ENCODE measurements at places on chromosomes 7 and 10.

DNA sequence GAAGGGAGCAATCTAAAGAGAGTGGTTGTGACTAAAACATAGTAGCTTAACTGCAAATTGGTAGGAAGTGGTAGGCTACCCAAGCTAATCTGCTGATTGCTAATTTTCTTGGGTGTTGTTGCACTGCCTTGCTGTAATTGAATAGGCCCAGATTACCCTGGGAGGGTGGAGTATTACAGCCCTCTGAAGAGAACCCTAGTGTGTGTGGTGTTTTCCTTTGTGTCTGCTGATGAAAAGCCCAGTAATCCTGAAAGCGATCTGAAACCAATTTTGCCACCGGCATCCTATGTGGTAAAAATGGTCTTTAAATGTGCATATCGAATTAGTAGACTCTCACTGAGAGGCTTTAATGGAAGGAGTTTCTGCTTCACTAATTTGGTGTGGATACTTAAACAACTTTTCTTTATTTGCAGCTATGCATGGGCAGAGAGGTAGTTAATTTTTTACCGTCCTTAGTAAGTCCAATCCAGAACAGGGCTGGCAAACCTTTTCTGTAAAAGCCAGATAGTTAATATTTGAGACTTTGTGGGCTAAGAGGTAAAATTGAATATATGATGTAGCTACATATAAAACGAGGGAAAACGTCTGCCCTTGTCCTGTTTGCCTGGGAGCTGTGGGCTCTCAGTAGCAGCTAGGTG is 92.5 kb downstream of the CSTF2T start:
- DNase-seq = no peak

GRCh38 chr7:35025369-35025870 is 11.9 kb downstream of the DPY19L1 start:
- no peak for DNase-seq

DNA sequence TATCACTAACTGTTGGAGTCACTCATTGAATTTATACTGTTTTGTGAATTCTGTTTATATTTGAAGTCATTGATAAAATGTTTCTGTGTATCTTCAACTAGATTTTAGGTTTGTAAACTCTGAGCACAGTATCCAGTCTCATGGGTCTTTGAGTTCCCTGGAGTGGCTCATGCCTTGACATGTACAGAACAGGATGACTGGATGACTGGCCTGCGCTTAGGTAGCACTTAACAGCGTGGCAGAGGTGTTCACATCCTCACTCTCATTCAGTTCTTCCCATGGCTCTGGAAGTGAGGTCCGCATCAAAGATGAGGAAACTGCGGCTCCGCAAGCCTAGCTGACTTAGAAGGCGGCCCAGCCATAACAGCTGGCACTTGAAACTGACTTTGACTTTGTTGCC is 576.9 kb downstream of the SUGCT start:
- DNase-seq = no peak

DNA sequence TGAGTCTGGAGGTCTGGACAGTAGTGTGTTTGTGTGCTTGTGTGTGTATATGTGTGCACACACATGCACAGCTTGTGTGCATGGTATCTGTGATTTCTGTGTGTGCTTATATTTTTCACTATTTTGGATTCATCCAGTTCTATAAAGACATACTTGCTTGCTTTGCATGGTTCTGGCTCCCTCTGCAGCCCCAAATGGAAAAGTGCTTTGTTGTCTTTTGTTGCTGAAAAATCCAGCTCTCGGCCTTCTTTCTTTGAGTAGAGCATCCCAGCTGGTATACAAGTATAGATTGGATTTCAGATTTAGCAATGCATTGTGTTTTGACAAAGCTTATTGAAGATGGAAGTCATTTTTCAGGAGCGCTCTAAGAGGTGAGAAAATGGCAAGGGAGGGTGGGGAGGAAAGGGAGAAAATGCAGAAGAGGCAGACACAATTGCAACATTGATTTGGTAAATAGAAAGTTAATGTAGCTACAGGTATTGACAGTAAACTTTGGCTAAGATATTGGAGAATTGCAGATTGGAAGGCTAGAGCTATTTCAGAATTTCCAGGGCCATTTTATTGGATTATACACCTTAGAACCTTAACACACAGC is 333.9 kb downstream of the AUTS2 start:
- peak; percentile 1 for DNase-seq

DNA sequence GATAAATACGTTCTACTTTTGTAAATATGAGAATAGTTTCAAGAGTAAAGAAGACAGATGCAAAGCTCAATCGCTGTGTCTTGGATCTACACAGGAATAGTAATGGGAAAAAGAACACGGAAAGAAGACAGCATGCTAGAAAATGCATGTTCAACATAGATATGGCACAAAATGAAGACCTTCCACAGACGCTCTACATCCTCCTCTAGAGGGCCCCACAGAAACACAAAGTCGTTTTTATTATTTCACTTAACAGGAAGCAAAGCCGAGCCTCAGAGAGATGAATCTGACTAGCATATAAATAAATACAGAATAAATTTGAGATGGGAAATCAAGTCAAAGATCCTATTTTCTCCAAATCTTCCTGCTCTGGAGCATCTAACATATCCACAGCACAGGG is 292.6 kb downstream of the PARD3 start:
- no peak for DNase-seq

GRCh38 chr10:29130190-29130673 is 158.6 kb upstream of the LYZL1 start:
- no peak for DNase-seq

- no peak for DNase-seq
These were observed 36.2 kb downstream of the PDLIM1 start for GRCh38 chr10:95254629-95255028.

GRCh38 chr7:79506481-79506880 is 53.0 kb upstream of the MAGI2 start:
- DNase-seq = no peak

DNA sequence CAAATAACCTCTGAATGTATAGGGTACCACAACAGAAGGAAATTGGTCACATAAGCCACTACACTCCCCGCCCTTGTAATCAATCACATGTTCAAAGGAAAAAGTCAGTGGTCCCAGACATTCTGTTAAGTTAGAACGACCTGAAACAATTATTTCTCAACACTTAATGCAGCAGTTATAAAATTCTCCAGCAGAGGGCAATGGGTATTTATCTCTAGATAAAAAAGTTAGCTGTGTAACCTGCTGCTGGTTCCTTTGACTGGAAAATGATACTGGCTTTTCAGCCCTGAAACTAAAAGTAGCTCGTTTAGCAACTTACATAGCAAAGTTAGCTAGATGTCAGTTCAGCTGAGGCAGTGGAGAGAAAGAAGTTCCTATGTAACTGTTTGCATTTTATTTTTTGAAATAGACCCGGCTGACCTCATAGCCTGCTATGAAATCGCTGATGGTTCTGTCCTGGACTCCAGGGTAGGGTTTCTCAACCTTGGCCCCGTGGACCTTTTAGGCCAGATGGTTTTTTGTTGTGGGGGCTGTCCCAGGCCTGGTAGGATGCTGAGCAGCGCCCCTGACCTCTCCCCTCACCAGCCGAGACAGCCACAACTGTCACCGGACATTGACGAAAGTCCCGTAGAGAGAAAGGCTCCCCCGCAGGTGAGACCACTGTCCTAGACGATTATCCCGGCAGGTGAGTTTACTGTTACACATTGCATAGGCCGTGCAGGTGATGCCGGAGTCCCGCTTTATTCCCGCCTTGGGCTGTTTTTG is 40.2 kb upstream of the PROSER2 start:
- DNase-seq = no peak

- DNase-seq = no peak
These were observed 237.9 kb downstream of the TMEM26 start for GRCh38 chr10:61215246-61215645.

DNA sequence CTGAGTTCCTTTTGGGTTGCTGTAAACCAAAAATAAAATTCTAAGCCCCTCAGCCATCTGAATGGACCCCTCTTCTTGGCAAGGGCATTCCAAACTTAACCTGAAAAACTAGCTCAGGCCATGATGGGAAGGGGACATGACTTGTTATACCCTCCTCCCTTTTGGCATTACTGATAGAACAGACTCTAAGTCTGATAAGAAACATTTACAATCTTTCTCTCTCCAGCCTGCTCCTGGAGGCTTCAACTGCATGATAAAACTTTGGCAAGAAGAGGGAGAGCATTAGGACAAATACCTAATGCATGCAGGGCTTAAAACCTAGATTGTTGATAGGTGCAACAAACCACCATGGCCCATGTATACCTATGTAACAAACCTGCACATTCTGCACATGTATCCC is 40.9 kb upstream of the ATOH7 start:
- no peak for DNase-seq

DNA sequence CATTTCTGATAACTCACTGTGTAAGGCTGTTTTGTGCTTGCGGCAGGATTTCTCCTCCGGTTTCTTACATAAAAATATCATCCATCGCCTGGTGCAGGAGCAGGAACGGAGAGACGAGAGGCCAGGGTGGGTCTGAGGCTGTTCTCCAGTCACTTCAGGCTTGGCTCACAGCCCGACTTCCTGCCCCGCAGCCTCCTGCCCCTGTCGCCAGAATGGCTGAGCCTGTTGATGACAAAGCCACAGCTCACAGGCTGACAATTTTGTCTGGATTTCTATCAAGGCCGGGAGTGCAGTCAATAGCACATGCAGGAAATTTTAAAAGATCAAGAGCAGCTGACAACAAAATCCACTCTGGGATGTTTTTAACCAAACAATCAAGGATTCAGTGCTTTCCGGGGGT is 229.7 kb upstream of the ZNF32 start:
- no peak for DNase-seq

GRCh38 chr7:158541346-158542010 is 46.1 kb downstream of the PTPRN2 start:
- DNase-seq = no peak

GRCh38 chr10:77160679-77161078 is 476.9 kb downstream of the KCNMA1 start:
- peak; percentile 14 for DNase-seq

- no peak for DNase-seq
These were observed 13.1 kb downstream of the RHBDD2 start for GRCh38 chr7:75891815-75892411.

DNA sequence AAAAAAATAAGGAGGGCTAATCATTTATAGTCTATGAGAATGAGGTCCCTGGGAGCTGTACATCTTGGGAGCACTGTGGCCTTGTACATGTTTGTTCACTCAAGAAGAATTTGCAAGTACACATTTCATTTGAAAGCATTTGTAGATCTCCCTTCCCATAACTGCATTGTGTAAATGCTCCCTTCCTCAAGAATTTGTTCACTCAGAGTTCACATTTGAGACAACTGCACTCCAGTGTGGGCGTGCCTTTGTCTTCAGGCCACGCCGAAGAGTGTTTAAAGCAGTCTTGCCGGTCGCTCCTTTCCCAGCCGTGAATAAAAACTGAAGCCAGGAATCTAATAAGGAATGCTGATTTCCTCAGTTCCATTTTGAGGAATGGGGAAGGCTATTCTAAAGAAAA is 291.1 kb upstream of the LYZL1 start:
- no peak for DNase-seq

DNA sequence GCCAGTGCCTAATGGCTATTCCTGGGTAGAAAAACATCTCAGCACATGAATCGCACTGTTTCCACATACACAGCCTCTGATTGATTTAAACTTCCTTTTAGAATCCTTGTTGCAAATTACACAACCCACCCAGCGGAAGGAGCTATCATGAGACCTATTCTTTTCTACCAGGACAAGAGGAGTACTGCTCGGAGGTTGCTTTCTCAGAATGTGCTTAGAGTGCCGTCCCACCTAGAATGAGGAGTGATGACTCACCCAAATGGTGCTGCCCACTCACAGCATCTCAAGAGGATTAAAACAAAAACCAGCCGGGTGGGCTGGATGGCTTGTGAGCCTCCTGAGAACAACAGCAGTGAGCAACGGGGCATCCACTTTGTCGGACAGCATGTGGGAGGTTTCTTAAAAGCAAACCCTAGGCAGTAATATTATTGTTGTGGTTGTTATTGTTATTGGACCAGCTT is 128.9 kb downstream of the DGKI start:
- no peak for DNase-seq

DNA sequence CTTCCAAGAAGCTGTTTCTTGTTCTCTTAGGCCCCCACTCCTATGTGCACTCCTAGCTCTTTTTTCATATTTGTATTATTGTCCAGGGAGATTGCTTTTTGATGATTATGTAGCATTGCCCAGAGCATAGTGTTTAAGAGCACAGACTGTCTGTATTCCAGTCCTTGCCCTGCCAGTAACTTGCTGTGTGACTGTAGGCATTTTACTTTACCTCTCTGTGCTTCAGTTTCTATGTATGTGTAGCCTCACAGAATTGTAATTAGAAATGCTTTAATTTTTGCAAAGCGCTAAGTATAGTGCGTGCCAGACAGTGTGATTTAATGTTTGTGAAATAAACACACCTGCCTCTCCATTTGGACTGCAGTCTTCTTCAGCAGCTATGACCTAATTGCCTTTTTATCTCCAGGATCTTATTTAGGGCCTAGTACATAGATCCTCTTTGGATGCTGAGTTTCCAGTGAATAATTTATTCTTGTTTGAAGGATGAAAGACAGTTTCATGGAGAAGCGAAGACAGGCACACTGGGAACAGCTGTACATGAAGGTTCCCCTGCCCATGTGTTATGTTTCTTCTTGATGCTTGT is 1.4 kb downstream of the SEC23IP start:
- no peak for DNase-seq

DNA sequence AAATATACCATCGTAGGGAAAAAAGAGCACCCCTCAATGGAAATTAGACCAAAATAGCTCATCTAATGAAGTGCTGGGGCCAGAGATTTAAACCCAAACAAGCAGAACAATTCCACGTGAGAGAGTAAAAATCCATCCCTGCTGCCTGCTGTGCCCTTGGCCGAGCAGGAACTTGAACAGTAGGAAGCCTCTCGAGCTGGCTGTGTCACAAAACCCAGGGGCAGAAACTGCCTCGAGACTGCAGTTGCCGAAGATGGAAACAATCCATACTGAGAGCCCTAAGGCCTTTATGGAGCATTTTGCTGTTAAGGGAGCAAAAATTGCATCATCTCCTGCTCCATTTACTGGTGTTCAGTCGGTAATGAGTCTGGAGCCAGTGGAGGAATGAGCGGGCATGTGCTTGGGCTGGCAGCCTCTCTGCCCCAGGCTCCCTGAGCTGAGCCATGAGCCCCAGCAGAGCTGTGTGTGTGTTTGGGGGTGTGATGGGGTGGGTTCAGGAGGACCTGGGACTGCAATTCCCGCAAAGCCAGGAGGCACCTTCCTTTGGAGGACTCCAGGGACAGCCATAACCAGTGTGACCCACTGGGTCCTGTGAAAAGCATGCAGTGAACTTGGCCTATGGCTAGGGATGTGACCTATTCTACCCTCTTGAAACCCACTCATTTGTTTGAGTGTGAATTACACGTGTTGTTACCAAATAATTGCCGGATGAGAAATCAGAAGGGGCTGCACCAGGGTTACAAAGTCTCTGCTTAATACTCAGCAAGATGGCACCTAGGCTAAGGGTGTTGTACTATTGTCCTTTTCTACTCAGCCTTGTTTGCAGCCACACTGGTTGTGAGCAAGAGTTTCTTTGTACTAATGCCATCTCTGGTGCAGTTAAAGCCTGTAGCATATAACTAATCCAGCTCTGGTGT is 58.3 kb downstream of the CDHR3 start:
- peak; percentile 94 for DNase-seq

DNA sequence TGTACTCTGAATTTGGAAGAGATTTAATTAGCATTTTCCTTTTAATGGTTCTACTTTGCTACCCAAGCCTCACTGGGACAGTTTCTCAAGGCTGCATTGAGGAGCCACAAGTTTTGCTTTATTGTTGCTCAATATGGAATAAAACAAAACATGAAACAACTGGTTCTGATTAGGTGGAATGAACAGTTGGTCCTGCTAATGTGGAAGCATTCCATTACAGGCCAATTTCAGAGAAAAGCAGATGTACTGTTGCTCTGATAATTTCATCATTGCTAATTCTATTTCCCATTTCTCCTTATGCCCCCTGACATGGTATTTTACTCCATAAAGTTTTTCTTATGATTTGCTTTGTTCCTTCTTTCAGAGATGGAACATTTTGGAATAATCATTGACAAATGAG is 66.0 kb upstream of the PAPSS2 start:
- no peak for DNase-seq
